ENCODE measurements at places on chromosomes 12 and 14.

DNA sequence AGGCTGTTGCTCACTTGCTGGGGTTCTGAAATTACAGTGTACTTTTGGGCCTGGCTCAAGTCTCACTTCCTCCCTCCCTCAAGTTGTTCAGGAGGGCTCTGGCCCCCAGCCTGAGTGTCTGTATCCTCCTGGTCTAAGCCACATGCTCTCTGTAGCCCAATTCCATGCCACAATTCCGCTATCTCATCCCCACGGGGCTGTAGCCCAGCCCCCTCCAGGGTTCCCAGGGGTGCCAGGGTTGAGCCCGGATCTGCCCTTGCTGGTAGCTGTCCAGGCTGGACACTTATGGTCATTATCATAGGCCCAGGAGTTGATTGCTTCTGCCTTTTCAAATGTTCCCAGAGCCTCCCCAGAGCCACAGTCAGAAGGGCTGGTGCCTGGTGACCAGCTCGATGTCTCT lies 65.3 kb downstream of the PRIMA1 start:
- no peak for DNase-seq

DNA sequence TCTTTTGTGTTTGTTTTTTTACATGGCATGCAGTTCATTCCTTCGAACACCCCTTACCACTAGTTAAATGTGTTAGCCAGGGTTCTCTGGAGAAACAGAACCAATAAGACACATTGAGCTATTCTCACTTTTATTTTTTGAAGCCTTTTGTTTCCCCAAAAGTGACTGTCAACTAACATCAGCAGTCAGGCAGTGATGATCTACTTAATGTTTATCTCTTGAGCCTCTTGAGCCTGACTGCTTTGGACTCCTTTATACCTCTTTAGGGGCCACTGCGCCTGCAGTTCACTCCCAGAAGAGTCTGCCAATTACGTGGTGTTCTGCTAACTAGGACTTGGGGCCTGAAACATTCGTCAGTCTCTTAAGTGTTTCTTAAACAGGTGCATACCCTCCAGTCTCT lies 163.7 kb upstream of the FLRT2 start:
- DNase-seq, result no peak

DNA sequence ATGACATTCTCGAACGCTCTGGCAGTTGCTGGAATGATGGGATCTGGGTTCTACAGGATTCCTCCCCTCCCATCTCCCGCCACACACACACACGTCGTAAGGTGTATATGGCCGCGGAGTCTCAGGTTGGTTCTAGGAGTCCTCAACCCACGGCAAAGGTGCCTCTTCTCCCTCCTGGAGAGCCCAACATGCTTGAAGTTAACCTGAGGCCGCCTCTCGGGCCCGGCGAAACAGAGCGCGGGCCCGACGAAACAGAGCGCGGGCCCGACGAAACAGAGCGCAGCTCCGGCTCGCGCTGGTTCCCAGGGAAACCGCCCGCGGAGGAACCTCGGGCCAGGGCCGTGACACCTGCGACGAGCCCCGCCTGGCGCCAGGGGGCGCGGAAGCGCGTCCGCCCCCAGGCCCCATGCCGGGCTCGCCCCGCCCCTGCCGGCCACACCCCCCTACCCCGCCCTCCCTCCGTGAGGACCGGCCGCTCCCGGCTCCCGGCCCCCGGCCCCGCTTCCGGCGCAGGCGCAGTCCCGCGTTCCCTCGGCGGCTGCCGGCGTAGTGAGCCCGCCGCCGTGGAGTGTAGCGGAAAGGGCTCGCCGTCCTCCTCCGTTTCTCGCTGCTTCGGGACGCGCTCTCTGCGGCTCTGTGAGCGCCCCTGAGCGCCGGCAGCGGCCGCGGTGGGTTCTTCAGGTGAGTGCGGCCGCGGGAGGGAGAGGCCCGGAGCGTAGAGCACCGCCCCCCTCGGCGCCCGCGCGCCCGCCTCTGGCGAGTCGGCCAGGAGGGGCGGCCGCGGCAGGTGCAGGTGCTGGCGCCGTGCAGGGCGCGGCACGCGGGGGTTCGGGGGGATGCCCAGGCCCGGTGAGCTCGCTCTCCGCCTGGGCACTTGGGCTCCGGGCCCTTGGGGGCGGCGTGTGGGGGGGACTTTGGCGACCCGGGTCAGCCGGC lies at the start of gene RAB3IP:
RAB3IP (plus strand) TSS at position 510 of the 936 bp plus-strand sequence. CDS start 16,549 bp downstream, outside the sequence.
- DNase-seq, result peak; percentile 64

DNA sequence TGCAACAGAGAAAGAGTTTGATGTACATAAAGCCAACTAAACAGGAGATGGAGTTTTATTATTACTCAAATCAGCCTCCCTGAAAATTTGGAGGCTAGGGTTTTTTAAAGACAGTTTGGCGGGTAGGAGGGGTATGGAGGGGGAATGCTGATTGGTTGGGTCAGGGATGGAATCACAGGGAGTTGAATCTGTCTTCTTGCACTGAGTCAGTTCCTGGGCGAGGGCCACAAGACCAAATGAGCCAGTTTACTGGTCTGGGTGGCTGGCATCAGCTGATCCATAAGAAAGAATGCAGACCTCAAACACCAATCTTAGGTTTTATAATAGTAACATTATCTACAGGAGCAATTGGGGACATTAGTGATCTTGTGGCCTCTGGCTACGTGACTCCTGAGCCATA lies 64.9 kb downstream of the RIN3 start:
- DNase-seq, result no peak

- DNase-seq, result no peak
Measured at GRCh38 chr14:49863487-49864281, 11.1 kb upstream of the NEMF start.

DNA sequence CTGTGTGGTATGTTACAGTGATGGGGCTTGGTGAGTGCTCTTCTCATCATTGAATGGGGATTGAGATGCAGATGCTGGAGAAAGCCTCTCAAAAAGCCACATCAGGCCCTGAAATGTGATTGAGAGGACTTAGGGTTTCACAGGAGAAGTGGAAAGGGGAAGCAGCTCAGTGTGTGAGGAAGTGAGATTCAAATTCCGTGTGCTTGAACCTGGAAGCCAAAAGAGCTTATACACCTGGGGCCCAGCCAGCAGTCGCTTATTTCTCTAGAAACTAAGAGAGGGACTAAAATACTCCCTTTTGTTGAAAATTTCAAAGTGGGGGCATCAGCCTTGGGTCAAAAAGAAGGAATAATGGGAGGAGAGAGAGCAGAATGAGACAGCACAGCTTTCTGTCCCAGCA lies 39.1 kb upstream of the GZMB start:
- DNase-seq, result no peak

DNA sequence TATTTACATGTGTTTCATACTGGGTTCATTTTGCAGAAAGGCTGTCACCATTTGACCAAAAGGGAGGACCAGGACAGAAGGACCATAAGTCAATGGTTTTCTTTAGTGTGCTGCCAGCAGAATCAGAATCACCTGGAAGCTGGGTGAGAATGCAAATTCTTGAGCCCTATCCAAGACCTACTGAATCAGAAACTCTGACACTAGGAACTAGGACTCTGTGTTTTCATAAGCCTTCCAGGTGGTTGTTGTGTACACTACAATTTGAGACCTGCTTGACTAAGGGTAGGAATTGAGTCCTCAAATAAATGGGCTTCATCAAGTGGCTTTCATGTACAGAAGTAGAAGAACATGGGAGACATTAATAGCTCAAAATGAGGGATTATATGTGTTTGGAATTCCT lies 32.2 kb downstream of the PDE6H start:
- DNase-seq, result no peak

DNA sequence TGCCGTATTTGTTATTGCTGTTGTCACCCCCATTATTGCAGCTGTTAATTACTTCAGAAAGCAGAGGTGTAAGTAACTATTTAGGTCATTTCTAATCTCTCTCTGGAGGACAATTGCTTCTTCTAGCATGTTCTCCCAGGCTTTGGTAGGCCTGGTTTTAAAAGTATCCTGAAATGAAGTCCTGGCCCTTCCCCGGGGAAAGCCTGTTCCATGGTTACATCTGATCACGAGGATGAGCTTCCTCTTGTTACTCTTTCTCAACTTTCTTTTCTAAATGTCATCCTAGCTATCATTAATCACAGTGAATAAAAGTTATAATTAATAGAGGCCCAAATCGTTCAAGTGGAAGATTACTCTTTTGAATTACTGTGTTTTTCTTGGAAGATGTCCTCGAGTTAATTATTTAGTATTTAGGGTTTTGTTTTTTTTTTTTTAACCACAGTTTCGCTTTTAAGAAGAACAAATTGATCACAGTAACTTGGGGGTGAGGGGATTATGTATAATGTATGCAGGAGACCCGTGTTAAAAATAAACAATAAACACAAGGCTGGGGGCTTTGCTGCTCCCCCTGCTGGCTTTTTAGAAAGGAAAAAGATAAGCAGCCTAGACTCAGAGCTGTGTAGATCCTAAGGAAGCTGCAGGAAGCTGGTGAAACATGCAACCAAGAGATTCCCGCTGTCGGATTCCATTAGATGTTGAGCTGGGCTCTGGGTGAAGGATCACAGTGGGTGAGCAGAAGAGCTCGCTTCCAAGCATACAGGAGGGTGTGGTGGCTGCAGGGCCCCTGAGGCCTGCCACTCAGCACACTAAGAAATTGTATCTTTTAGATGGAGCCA lies 420.1 kb downstream of the FUT8 start:
- no peak for DNase-seq

GRCh38 chr14:24246765-24247212 lies 4.4 kb upstream of the TINF2 start:
- no peak for DNase-seq

DNA sequence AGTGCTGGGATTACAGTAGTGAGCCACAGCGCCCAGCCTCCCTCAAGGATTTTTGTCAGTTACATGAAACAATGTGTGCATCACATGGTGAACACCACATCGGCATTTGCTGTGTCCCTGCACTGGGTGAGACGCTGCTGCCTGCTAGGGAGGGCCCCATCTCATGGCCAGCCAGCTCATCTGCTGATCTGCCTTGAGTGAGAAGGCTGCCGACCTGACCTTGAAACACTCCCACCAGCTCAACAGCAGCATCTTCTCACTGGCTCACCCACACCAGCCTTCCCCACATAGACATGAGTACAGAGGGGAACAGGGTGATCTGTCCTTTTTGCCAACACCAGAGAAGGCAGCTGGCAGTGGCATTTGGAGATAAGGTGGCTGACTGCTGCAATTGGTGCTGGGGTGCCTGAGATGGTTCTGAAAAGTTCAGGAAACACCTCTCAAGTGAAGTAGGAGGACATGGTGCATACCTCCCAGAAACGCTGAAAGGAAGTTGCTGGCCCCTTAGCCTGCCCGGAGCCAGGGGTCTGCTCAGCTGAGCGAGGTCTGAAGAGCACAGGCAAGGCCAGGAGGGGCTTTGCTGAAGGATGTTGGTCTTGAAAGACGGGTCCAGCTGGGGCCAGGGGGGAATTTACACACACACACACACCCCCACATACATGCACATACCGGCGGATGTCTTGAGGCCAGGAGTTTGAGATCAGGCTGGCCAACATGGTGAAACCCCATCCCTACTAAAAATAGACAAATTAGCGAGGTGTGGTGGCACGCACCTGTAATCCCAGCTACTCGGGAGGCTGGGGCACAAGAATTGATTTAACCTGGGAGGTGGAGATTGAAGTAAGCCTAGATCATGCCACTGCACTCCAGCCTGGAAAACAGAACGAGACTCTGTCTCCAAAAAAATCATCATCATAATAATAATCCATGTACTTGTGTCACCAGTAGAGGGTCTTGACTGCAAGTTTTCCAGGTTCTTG lies 14.3 kb upstream of the PPP1R13B start:
- DNase-seq, result no peak

- no peak for DNase-seq
Measured at GRCh38 chr12:8681129-8681884, 16.5 kb upstream of the RIMKLB start.

All from amniotic stem cell (primary cell).